ENCODE measurements at places on chromosomes 16 and 17.

GRCh38 chr17:72518753-72519597 lies 398.2 kb downstream of the SOX9 start:
- DNase-seq, result no peak

DNA sequence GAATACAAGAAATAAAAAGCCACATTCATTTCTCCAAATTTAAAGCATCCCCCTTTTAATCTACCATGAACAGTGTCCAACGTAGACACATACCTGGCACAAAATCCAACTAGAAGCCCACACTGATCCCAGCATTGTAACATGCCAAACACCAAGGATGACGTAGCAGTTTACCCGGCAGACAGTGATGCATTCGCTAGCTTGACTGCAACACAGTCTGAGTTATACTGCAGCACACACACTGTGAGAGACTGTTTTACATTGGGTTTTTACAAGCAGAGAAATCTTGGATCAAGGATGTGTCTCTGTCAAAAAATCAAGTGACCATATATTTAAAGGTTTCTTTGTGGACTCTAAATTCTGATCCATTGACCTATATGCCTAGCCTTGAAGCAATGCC lies 74.5 kb upstream of the C17orf78 start:
- DNase-seq, result no peak

DNA sequence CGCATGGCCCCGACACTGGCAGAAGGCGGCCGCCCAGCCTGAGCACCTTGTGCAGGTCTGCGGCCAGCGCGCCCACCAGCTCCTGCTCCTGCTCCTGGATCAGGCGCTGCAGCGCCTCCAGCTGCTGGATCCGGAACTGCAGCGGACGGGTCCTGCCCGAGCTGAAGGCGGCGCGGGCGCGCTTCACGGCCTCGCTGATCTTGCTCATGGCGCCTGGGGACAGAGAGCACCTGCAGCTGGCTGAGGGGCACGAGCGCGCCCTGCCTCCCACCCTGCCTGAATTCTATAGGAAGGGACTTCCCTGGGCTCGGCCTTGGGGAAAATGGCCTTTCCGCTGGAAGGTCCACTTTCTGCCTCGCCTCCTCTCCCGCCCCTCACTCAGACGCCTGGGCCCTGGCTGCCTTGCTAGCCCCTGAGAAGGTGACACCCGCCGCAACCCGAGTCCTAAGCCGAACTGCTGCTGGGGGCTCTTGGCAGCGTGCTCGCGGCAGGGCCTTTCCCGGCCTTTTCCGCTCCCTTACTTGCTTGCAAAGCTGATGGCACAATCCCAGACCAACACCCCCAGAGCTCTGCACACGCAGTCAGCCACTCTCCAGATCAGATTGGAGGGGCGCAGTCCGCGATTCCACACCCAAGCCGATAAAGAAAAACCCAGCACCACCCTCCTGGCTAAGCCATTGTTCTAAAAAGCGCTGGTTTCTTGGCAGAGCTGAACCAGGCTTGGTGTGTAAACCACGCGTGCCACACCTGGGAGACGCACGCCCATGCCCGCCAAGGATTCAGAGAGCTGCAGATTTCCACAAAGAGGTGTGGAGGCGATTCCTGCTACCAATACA lies 3.0 kb downstream of the ALDH3A1 start:
- no peak for DNase-seq

GRCh38 chr16:79294568-79294967 lies 306.0 kb downstream of the MAF start:
- no peak for DNase-seq

GRCh38 chr16:3363793-3364192 lies 8.1 kb downstream of the OR2C1 start:
- no peak for DNase-seq

DNA sequence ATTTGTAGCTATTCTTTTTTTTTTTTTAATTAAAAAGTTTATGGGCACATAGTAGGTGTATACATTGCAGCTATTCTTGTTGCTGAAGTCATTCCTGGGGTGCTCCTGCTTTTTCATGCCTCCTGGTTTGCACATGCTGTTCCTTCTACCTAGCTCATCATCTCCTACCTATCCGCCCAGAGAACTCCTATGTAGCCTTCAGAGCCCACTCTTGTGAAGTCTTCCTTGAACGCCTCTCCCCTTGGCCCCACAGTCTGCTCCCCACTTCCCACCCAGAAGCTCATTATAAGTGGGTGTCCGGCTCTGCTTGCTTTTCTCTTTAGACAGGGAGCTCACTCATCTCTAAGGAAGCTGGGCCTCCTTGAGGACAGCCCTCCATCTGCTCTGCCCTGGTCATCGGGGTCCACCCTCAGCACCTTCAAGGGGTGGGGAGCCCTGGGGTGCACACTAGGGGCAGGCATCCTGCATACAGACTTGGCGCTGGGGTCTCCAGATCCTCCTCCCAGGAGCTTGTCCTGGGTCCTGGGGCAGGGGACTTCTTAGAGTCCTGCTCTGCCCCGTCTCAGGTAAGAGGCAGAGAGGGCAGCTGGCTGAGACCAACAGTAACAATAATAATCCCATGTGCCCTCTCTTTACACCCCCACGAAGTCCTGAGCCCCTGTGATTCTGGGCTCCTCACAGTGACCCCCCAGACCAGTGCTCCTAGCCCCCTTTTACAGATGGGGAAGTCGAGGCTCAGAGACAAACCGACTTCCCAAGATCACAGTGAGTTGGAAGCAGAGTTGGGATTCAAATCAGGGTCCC lies 3.5 kb upstream of the B9D1 start:
- no peak for DNase-seq

GRCh38 chr17:80599546-80600305 lies 55.1 kb downstream of the RPTOR start:
- DNase-seq, result no peak

- no peak for DNase-seq
Observed at GRCh38 chr17:73485130-73485529, 159.1 kb downstream of the SDK2 start.

- DNase-seq, result no peak
Observed at GRCh38 chr17:74497471-74497870, 31.0 kb downstream of the CD300A start.

GRCh38 chr17:67053438-67054000 lies 9.2 kb downstream of the CACNG1 start:
- DNase-seq, result no peak

- no peak for DNase-seq
Observed at GRCh38 chr17:8781776-8782175, 17.4 kb downstream of the MFSD6L start.

GRCh38 chr16:2770057-2770951 lies 6.8 kb downstream of the ELOB start:
- DNase-seq, result no peak

GRCh38 chr16:28311913-28312312 lies 19.6 kb downstream of the SBK1 start:
- no peak for DNase-seq

DNA sequence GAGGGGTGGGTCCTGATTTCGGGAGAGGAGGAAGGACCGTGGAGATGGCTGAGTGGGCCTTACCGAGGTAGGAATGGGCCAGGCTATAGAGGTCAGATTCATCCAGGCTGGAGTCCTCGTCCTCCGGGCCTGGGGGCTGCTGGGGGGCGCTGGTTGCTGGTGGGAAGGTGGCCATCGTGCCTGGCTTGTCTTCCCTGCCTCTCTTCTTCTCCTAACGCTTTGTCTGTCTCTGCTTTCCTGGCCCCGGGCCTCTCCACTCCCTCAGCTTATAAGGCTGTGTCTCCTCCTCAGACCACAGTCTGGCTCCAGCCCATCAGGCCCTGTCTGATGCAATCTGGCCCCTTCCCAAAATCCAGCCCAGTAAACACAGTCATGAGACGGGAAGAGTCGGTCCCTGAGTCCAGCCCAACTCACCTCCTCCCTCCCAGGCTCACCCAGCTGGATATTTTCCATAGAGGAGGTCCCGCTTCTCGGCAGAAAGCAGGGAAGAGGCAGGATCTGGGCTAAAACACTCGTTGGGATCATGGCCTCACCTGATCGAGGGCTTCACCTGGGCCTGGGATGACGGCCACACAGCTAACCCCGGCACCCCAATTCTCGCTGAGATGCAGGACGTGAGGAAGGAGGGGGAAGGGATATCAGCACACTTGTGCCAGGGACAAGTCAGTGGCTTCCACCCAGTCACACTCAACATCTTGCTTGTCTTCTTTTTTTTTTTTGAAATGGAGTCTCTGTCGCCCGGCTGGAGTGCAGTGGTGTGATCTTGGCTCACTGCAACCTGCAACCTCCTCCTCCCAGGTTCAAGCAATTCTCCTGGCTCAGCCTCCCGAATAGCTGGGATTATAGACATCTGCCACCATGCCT lies at the start of gene NUPR1:
TSS of gene NUPR1 (minus strand) at position 242 of the 864 bp plus-strand sequence. CDS start at position 175, 67 bp downstream.
- peak; percentile 57 for DNase-seq

DNA sequence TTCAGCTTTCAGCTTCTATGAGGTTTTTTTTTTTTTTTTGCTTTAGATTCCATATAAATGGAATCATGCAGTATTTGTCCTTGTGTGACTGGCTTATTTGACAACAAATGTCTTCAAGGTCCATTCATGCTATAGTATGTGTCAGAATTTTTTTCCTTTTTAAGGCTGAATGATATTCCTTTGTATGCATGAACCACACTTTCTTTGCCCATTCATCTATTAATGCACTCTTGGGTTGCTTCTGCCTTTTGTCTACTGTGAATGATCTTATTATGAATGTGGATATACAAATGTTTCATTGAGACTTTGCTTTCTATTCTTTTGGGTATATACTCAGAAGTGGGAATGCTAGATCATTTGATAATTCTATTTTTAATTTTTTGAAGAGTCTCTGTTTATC lies 27.0 kb upstream of the LRRC75A start:
- DNase-seq, result no peak

DNA sequence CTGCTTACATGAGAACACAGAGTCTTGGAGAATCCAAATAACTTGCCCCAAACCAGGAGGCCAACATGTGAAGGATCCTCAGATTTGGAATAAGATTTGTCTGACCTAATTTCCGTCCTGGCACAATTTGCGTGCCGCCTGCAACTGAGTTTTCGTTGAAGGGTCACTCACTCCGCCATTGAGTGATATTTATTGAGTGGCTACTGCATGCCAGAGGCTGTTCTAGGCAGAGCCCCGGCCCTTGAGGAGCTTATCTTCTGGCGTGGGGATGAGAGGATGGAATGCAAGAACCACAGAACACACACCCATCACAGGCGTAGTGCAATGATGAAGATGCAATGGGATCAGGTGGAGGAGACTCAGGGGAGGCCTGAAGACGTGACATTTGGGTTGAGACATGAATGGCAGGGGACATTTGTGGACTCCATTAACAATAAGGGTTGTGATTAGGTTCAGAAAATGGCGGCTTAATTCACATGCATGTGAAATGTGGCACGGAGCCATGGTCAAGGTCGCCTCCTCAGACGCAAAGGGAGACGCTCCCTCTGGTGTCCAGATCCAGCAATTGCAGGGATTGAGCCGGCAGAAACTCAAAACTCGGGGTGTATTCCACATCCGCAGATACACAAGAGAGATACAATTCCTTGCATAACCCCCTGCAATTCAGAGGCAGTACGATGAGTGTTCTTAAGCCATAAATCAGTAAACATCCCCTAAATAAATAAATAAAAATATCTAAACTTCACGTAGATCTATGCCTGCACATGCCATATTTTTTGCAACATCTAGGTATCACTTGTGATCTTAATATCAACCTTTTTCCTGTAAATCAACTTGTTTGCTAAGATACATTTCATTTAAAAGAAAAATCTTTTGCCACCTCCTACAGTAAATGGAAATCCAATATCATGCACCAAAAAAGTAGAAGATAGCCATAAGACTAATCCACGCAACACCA lies 57.9 kb upstream of the CACNG4 start:
- peak; percentile 81 for DNase-seq

GRCh38 chr17:45143094-45143670 lies 5.1 kb upstream of the HEXIM1 start:
- no peak for DNase-seq

DNA sequence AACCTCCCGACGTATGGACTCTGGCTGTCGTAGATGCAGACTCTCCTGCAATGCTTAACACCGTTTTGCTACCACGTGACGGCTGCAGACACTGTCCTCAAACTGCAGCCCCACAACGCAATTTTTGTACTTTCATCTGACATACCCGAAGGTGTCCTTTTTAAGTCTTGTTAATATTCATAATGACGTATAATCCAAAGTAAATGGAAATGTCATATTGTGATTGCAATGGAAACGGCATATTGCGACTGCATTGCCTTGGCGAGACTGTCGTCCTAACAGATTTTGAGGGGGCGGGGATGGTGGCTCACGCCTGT lies 79.3 kb upstream of the TBC1D3K start:
- DNase-seq, result no peak

- DNase-seq, result no peak
Observed at GRCh38 chr17:27762527-27763305, 37.6 kb downstream of the NOS2 start.

- no peak for DNase-seq
Observed at GRCh38 chr17:74527081-74527480, 4.2 kb downstream of the CD300LB start.

DNA sequence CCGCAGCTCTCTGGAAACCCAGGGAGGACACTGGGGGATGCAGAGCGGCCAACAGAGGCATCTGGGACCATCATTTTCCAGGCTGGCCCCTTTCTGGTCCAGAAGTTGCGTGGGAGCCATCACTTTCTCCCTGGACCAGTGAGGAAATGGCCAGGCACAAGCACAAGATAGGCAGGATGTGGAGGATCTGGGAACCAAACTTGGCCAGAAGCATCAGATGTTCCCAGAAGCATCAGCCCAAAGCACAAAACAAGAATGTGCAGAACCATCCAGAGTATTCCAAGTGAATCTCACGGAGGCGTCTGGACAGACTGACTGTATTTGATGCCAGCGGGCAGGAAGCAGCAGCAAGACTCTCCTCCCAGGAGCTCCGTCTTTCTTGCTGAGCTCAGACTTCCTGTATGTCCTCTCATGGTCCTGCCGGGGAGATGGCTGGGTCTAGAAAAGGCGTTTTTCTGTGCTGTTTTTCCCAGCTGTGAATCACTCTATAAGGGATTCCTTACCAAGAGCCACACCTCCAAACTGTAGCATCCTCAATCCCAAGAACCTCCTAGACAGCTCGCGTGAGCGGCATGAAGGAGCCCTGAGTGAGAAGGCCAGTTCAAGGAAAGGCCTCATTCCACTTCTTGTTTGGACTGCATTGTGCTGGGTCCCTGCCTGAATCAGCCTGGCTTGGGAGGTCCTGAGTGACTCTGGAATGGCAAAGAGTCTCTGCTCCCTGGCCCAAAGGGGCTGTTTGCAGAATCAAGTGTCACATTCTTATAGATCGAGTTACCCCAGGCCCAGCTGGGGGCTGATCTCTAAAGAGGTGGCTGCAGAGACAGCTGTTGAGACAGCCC lies 49.5 kb upstream of the MTSS2 start:
- DNase-seq, result no peak

GRCh38 chr16:65937455-65937854 lies 429.0 kb upstream of the CDH5 start:
- no peak for DNase-seq

DNA sequence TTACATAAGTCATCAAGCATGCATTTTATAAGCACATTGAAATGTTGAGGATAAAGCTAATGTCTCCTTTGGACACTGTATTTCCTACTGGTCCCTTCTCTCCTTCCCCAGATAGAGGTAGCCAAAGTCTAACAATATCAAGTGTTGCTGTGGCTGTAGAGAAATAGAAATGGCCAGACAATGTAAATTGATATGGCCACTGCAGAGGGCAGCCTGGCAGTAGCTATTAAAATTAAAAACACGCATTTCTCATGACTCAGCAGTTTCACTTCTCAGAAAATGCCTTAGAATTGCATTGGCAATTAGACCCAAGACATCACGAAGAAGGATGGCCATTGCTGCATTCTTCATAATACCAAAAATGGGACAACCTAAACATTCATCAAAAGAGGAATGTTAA lies 46.8 kb upstream of the MRTFB start:
- no peak for DNase-seq

- DNase-seq, result no peak
Observed at GRCh38 chr17:27368151-27368795, 74.4 kb downstream of the WSB1 start.

All from HTR-8/SVneo (cell line).